ENCODE measurements at places on chromosomes 3 and 15.
A peak's percentile ranks its signal among the peaks of the same experiment; 100 is the strongest.

DNA sequence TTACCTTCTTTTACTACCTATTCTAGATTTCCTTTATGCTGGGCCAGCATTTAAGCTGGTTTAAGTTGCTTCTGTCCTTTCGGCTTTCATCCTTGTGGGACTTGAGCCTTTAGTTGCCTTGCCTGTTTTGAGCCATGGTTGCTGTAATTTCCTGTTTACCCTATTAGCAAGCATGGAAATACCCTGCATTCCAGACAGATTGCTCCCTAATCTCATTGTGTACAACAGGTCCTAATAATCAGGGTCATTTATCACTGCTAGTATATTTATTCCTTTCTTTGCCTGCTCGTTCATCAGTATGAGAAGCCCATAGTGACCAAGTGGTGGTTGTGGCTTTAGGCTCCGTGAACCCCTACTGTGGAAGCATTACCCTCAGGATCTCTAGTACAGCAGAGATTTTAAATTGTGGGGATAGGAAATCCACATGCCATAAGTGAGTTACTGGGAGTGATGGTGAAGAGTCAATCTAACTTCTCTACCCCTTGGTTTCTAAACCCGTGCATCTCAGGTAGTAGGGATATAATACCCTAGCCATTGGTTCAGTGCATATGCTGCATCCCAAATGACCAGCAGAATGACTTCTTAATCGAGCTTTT lies 31.9 kb downstream of the NCK1 start:
- DNase-seq, result no peak

DNA sequence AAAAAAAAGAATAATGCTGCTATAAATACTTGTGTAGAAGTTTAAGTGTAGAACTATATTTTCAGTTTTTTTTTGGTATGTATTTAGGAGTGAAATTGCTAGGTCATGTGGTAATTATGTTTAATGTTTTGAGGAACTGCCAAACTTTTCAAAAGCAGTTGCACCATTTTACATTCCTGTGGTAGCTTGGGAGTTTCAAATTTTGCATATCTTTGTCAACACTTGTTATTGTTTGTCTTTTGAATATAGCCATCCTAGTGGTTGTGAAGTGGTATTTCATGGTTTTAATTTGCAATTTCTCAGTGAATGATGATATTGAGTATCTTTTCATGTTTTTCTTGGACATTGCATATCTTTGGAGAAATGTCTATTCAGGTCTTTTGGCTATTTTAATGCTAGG lies 30.4 kb downstream of the SKIL start:
- no peak for DNase-seq

DNA sequence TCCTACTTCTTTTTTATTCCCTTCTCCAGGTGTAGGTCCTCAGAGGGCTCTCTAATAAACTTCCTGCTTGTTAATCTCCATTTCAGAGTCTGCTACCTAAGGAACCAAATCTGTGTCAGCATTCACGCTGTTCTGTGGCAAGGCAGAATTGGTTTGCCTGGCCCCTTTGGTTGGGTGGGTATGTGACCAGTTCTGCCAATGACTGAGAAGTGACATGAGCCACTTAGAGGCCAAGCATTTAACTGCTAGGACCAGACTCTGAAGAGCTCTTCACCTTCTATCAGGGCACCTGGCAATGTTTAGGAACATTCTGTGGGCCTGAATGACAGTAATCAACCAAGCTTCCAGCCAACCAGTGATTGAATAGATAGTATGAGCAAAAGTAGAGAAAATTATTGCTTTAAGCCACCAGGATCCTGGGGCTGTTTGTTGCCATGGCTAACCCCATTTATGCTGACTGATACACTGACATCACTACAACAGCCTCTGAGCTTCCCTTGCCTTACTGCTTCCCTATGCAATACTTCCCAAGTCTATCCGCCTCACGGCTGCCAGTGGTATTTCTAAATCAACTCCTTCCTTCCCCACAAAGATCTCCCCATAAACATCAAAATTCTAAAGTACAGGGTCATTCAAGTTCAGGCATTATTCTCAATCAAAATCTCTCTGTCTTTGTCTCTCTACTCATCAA lies 7.6 kb downstream of the FRMD4B start:
- DNase-seq, result no peak

DNA sequence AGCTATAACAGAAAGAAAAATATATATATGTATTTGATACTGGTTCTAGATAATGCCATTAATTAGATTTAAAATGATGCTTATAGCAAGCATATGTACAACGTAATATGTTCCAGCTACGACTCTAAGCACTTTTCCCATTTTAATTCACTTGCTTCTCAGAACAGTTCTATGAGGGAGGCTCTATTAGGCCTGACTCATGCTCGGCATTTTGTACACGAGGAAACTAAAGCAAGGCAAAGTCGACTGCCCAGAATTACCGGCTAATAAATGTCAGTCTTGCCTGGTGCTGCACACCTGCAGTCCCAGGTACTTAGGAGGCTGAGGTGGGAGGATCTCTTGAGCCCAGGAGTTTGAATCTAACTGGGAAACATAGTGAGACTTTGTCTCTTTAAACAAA lies 106.0 kb downstream of the PTPRG start:
- no peak for DNase-seq

- no peak for DNase-seq
These were observed 141.9 kb downstream of the CHDH start for GRCh38 chr3:53704363-53704725.

GRCh38 chr15:45714590-45715488 lies 80.0 kb downstream of the SQOR start:
- DNase-seq, result peak; percentile 52

DNA sequence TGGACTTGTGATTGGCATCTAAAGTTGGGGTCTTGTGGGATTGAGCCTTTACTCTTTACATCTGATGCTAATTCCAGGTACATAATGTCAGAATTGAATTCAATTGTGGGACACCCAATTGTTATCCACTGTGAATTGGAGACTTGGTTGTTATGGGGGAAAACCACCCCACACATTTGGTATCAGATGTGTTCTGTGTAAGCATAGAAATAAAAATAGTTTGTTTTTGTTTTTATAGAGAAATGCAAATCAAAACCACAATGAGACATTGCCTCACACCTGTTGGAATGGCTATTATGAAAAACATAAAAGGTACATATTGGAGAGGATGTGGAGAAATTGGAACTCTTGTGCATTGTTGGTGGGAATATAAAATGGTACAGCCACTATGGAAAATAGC lies 58.5 kb downstream of the CPA3 start:
- no peak for DNase-seq

DNA sequence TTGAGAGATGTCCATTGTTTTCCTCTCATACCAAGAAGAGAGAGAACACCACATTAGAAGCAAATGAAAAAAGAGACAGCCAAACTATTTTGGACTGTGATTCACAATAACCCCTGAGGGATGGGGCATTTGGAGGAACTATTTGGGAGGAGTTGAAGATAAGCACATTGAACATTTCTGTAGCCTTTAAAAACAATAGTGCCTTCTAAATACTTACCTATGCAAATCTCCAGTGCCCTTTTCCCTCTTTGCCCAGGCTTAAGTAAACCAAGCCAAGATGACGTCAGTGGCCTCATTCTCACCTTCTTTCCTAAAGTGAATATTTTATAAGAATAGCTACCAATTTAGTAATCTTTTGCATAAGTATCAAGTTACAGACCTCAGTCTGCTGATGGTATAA lies 89.7 kb upstream of the COL8A1 start:
- DNase-seq, result no peak

- DNase-seq, result no peak
These were observed 74.6 kb downstream of the REC114 start for GRCh38 chr15:73517566-73517965.
